ENCODE measurements at places on chromosomes 5 and 9.

DNA sequence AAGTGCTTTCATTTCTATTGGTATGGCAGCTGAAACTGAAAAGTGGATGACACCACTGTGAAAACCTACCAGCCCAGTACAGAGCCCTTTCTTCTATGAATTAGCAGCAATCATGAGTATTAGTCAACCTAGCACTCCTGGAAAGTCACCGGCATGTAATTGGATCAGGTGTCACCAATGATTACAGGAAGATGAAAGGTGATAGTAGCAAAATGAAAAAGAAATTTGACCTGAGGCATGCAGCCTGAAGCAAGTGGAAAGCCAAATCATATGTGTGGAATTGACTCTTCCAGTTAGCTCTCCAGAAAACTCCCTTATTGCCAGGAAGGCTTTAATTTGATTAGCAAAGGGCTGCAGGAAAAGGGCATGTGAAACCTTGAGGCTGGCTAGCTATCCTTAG, 81.2 kb upstream of the NAA35 start:
- DNase-seq: no peak

GRCh38 chr5:83956386-83956785, 235.7 kb upstream of the HAPLN1 start:
- no peak for DNase-seq

DNA sequence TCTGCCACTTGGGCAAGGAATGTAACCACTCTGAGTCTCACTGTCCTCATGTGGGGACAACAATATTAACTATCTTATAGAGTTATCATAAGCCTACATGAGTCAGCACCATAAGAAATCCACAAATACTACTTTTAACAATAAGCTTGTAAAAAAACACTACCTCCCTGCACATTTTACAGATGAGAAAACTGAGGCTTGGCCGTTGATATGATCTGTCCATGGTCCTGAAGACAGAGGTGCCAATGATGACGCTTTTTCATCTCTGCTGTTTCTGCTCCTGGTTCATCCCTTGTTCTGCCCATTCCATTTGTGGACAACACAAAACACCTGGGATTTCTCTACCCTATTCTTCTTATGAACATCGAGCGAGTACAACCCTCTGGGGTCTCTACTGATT, 23.4 kb upstream of the STRBP start:
- no peak for DNase-seq

GRCh38 chr5:158609333-158610050, 490.2 kb downstream of the EBF1 start:
- no peak for DNase-seq

- DNase-seq: no peak
Measured at GRCh38 chr5:148887123-148887881, 60.9 kb downstream of the ADRB2 start.

DNA sequence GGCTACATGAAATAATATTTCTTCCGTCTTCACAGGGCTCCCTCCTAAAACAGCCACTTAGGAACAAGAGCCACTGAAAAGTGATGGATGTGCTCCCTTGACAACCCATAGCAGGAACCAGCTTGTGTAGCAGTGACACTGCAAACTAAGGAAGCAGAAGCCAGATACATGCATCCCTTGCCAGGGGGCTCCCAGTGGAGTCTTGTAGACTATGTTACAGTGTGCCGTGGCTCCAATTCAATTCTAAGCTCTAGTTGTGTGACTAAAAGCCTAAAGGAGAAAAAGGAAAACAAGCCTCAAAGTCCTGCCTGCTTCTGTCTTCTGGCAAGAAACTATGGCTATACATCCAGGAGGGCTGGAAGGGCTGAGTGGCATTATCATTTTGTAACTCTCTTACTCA, 12.2 kb upstream of the TAF1L start:
- DNase-seq: no peak

DNA sequence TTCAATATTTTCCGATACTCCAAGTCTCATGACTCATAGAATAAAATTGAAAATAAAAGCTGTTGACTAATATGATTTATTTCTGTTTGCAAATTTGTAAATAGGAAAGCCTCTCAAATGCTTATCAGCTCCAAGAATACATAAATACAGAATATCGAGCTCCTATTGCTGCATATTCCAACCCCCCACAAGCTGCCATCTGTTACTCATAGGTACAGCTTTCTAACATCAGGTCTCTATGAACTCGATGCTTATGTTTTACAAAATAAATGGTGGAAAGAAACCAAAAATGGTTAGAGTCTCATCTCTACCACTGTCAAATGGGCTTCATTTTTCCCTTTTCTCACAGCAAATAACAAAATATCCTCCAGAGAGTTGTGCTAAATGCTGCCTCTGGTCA, 631.6 kb upstream of the CDH18 start:
- DNase-seq: no peak

- DNase-seq: no peak
Measured at GRCh38 chr5:31485376-31486207, 46.3 kb downstream of the DROSHA start.

DNA sequence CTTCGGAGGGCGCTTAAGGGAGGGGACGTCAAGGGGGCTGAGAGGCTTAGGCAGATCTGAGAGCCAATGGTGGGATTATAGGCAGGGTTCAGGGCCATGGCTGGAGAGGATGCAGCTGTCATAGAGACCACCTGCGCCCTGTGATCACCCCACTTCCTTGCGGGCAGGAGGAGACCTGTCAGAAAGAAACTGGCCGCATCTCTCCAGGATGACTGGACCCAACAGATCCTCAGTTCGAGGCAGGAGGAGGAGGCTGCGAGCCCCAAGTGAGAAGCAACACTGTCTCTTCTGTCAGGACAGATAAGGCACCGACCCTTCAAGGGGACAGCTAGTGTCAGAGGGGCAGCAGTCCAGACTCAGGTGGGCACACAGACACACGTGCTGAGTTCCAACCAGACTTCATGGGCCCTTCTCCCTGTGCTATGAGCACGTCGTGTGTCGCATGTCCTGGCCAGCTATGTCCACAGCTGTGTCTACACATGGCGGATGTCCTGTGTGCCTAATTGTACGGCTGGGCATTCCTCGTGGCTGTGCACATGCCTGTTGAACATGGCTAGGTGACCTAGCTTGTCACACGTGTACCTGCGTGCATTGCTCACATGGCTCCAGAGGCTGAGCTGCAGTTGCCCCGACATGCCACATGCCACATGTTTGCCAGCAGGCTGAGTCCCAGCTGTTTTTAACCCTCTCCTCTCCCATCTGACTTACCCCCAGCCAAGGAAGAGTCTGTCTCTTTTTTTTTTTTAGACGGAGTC, 583 bp upstream of the AQP3 start:
- DNase-seq: no peak

DNA sequence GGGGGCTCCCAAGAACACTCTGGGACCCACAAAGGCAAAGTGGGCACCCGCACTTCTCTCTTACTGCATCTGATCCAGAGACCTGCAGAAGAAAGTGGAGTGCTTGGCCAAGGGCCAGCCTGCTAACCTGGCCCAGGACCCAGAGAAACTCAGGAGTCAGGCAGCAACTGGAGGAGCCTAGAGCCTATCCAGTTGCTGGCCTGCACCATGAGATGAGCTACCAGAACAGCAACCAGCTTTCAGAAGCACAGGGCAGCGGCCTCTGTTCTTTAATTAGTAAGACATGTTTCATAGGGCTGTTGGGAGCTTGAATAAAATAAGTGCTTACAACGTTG, 298.3 kb downstream of the GADD45G start:
- DNase-seq: no peak

DNA sequence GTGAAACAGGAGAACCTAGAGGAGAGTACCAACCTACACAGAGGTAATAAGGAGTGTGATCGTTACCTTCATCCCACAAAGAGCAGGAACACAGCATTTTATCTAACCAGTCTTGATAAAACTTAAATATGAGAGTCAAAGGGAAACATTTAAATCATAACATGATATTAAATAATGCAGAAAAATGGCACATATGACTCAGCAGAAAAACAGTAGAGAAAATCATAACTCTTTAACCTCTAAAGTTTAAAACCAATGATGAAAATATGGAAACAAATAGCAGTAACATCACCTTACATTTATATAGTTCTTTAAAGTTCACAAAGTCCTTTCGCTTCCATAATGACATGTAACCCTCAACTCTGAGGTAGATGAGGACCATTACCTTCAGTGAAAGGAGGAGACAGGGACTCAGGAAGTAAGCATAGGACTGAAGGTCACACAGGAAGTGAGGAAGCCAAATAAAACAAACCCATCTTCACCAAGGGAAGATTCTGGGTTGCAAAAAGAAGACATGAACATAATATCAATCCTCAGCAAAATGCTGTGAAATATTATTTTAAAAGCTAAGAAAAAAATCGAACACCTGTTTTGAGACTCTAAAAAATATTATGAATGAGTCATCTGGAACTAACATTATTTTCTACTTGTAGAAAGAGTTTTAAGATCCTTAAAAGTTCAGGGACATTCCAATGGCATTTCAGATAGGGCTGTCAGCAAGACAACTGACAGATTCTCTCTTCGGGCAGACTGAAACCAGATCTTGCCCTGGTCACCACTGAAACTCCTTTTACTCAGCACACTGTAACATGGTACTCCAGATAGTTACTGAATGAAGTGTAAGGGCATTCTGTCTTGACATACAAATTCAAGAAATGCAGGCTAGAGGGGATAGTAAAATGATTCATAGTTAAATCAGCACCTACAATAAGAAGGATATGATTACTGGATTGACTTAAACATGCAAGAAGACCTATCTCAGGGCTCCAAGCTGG, 148.5 kb downstream of the EPB41L4A start:
- no peak for DNase-seq

- DNase-seq: no peak
Measured at GRCh38 chr9:131396626-131397025, 2.7 kb downstream of the PRRC2B start.

DNA sequence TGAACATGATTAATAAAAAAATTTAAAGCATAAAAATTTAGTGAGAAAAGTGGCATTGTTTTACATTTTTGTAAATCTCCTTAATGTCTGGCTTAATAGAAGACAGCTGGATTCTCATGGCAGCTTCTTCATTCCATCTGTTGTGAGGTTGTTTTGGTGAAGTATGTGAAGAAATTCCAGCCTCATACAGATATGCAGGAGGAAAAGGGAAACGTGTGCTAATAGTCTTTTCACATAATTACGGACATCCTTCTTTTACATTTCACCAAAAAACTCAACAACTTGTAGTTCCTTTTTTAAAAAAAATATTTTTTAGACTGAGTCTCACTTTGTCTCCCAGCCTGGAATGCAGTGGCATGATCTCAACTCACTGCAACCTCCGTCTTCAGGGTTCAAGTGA, 46.9 kb downstream of the HACD4 start:
- no peak for DNase-seq

DNA sequence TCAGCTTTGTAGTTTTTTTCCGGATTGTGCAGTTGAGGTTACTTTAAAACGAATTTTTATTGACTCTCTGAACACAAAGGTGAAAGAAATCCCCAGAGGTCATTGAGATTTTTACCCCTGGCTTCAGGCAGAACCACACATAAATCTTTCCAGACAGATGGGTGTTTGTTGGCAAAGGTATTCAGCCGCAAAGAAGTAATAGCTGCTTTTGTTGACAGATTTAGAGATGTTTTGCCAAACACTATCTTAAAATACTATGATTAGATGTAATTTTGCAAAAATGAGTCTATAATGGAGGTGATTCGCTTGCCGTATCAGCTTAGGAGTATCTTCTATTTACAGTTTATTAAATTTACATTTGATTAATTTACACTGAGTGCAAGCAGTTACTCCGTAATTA, 418.3 kb upstream of the CLINT1 start:
- DNase-seq: no peak

GRCh38 chr5:131242728-131243255, 21.1 kb upstream of the CDC42SE2 start:
- DNase-seq: no peak

DNA sequence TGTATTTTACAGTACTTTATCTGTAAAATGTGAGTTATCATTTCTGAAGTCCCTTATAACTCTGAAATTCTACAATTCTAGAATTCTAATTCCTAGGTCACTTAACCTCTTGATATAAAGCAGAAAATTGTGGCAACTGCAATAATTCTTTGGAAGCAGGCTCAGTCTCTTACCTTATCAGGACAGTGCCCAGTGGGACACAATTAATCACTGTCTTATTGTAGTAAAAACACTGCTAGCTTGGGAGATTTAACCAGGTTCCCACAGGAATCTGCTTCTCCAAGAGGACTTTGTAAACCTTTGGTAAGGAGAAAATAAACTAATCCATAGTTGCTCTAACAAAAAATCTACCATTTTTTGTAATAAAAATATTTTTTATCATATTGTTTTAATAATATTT, 18.3 kb upstream of the SPATA9 start:
- no peak for DNase-seq

DNA sequence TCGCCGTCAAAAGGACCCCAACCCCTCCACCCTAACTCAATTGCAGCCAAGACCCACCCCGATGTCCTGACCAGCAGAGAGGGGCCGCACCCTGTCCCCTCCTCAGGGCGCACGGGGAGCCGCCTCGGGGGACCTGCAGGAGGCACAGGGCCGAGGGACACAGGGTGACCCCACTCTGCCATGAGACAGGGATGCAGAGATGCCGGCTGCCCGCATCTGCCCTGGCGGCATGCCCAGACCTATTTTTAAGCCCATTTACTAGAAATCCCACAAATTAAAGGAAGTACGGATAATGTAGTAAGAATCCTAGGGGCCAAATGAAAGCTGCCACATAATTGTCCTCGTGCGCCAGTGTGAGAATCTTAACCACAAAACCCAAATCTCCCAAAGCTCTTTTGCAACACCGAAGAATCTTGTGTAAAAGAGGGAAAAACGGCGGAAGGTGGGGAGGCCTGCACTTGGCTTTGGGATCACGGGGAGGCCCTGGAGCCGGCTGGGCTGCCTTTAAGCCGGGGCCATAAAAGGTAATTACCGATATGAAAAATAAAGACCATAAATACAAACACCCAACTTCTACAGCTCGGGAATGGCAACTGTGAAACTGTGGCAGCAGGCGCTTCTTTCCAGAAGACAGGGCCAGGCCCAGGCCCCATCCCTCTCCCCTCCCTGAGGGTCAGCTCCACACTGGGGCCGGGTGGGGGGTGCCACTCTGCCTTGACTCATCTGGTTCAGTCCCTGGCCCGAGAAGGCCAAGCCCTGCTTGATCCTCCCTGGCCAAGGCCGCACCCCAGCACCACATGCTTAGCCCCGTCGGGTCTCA, 35.0 kb downstream of the NACC2 start:
- DNase-seq: no peak

DNA sequence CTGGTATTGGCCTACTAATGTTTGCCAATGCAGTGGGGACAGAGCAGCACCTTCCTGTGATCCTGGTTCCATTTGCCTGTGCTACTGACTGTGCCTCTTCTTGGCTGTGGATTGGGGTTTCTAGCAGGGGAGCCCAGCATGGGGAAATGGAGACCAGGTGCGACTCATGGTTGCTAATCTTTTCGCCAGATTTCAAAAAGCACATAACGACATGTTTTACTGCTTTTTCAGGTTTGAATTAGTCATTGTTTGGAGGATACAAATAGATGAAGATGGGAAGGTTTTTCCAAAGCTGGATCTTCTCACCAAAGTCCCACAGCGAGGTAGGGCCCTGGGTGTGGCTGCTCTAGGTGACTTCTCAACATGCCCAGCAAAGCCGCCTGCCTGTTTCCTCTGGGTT, 57.6 kb downstream of the IPPK start:
- DNase-seq: no peak
